Ascending aorta (tissue), 2 donors: ENCODE measurements at places on chromosomes 7 and 10. TPM values are rescaled to one million over a fixed set of nuclear protein-coding genes. Genes with fewer than 3 reads are reported as not detected.
A peak's percentile ranks its signal among the peaks of the same experiment; 100 is the strongest.

GRCh38 chr10:63115732-63116383 lies 17.3 kb upstream of the NRBF2 start:
- DNase-seq, result peak; percentile 85

DNA sequence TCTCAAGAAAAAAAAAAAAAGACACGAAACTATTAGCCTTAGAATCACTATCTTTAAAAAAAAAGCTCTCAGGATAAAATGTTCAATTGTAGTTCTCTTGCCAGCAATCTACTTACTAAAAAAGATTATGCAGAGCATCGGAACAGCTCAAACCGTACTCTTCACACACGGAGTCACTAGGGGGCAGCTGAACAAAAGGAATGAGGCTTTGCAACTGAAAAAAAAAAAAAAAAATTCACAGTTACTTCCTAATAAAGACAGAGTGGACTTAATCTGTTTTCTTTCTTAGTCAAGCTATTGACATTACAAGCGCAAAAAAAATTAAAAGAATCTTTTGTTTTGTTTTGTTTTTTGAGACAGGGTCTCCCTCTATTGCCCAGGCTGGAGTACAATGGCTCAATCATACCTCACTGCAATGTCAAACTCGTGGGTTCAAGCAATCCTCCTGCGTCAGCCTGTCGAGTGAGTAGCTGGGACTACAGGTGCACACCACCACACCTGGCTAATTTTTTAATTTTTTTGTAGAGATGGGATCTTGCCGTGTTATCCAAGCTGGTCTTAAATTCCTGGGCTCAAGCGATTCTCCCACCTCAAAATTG lies 11.5 kb downstream of the PMS2 start:
- no peak for DNase-seq

Gene SPDYE16
- not detected for total RNA-seq

Gene ERVW-1
- not detected for total RNA-seq

- peak; percentile 35 for DNase-seq
These were observed 219.6 kb downstream of the KCNMA1 start for GRCh38 chr10:77417806-77418640.

Gene TRIM24
- 2.3 TPM for total RNA-seq

- DNase-seq, result no peak
These were observed 126.1 kb upstream of the PRSS58 start for GRCh38 chr7:142383841-142384492.

- no peak for DNase-seq
These were observed 117.7 kb downstream of the APBB1IP start for GRCh38 chr10:26555719-26556368.

Gene GNGT1
- total RNA-seq, result not detected

DNA sequence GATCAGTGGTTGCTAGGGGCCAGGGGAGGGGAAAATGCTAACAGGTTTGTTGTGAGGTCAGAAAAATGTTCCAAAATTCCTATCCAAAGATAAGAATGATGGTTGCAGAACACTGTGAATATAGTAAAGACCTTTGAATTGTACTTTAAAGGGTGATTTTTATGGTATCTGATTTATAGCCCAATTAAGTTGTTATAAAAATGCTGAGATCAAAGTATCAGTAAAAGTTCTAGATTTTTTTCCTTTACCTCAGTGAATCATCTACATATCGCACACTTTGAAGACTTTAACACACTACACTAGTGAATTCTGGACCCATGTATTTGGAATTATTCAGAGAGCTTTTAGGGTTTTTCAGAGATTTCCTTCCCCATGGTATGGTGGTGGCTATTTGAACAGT lies 275.4 kb downstream of the WDR37 start:
- DNase-seq, result no peak

DNA sequence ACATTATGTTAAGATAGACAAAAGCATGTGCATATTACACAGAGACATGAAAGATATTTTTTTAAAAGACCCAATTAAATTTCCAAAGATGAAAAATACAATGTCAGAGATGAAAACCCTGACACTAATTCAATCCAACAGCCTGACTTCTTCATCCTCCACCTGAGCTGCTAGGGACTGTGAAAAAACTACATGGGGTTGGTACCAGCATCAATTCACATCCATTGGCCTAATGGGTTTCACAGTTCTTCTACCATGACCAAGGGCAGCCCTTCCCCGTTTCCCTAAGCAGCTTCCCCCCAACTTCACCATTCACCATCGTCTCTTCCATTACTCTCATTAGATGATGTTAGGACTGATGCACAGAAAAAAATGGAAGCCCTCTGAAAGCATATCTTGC lies 37.4 kb upstream of the CDCA7L start:
- no peak for DNase-seq

Gene HSPA12A
- 5.5 TPM for total RNA-seq

Gene SCIN
- not detected for total RNA-seq

Gene PRSS1
- total RNA-seq, result not detected

DNA sequence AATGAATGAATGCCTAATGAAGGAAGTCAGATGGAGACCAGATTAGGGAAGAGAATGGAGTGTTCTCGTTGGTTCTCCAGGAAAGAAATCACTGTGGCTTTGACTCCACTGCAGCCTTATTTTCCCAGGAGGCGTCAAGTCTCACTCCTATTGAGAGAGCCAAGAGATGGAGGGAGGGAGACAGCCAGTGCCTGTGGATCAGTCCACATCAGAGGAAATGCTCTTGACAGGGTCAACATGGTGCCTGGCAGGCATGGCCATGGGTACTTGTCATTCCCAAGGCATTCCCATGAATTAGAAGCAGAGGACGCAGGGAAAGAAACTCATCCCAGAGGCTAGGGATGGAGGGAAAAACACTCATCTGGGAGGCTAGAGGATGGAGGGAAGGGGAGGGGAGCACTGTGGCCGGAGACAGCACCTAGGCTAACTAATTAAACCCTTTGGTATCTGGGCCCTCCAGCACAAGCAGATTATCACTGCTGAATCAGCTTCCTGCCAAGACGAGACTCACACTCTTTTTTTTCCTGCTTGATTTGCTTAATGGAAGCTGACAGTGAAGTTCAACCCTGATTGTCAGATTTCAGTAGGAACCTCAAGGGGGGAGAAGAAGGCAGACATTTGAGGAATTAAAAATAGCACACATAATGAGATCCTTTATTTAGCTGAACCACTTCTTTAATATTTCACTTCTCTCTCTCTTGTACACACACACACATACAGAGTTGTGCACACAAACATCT lies 1233.2 kb upstream of the AUTS2 start:
- DNase-seq, result no peak

- DNase-seq, result no peak
These were observed 2.2 kb downstream of the BRAT1 start for GRCh38 chr7:2553108-2553507.

DNA sequence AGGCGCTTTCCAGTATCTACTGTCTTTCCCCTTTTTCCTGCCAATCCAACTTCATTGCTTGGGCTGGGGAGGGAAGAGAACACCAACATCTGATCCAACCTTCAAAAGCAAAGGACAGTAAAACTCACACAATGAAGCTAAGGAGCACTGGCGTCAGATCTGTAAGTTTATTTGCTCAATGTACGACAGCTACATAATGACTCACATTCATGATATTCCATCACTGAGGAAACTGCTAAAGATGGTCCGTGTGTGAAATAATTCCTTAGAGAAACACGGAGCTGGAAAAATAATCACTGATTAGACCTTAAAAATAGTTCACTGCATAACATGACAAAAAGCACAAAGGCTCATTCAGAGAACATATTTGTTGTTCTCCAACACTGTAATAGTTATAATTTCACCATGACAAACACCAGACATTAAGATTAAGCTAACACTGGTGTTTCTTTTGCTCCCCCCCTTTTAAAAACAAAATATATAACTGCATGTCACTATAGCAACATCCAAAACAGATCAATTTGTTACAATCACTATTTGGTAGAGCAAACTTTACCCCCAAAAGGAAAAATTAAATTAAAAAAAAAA lies 24.3 kb downstream of the HSPB1 start:
- DNase-seq, result no peak

GRCh38 chr7:835485-836401 lies 3.5 kb downstream of the SUN1 start:
- no peak for DNase-seq

Gene INHBA
- 41.5 TPM for total RNA-seq

DNA sequence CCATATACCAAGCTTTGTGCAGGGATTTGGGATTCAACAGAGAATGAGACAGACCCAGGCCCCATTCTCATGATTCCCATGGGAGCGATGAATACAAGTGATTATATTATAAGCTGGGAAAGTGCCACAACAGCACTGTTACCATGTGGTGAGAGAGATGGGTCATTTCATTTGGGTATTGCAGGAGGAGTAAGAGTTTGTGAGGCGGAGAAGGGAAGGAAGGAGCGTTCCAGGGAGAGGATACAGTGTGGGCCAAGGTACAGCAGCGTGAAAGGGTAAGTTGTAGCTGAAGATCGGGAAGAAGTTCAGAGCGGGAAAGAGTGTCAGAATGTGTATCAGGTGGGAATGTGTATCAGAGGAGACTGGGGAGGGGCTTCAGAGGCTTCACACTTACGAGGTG lies 38.5 kb downstream of the GOLGA7B start:
- DNase-seq, result no peak

DNA sequence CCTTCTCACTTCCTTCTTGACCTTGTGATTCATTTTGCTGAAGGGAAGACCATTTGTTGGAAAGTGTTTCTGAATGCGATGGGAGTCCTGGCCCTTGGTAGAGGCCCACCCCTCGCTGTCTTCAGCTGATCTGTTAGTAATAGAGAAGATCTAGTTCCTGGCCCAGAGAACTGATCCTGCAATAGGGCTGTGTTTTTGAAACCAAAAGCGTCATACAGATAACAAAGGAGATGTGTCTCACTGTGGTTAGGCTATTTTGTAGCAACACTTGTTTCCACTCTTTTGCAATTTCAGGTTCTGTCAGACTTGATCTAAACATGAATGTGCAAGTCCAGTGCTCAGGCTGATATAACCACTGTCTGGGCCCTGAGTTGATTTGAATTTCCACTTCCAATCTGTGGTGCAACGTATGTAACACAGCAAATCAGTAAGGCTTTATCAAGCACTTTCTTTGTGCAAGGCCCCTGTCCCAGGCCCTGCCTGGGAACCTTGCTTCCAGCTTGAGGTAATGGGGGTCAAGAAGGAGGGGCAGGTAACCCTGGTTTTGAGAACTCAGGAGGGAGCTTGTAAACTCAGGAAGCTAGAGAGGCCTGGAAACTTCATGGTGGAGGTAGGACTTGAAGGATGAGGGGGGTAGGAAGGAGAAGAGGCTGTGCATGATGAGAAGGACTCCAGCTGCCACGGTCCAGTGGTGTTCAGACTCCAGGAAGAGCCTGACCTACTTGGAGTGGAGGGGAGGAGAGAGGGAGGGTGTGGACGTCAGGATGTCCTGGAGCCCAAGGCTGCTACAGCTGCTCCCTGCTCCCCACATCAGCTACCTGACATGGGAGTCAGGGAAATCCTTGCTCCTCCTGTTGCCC lies 42.2 kb upstream of the SRGN start:
- no peak for DNase-seq

Gene NACAD
- total RNA-seq, result 7.1 TPM

DNA sequence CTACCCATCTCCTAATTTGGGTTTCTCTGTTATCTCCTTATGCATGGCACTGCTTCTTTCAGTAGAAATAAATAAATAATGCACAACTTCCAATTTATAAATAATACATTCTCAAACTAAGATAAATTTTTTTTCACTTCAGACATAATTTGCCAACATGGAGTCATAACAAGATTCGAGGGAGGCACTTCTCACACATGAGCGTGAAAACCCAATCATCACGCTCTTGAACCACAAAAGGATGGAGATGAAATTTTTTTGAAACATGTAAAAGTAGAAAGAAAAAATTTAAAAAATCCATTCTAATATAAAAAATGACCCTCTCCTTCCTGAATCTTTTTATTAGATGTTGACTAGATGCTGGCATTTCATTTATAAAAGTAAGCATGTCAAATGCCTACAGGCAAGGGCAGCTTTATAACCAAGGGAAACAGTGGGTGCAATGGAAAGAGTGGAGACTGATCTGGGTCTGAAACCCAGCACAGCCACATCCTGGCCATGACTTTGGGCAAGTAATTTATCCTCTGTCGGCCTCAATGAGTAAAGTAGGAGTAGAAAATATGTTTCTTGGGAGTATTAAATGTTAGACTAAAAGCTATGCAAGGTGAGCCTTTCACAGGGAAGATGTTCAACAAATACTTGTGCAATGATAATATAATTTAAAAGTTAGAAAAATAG lies 185.0 kb downstream of the STK31 start:
- DNase-seq, result no peak

Gene WDR11
- 10.2 TPM for total RNA-seq

DNA sequence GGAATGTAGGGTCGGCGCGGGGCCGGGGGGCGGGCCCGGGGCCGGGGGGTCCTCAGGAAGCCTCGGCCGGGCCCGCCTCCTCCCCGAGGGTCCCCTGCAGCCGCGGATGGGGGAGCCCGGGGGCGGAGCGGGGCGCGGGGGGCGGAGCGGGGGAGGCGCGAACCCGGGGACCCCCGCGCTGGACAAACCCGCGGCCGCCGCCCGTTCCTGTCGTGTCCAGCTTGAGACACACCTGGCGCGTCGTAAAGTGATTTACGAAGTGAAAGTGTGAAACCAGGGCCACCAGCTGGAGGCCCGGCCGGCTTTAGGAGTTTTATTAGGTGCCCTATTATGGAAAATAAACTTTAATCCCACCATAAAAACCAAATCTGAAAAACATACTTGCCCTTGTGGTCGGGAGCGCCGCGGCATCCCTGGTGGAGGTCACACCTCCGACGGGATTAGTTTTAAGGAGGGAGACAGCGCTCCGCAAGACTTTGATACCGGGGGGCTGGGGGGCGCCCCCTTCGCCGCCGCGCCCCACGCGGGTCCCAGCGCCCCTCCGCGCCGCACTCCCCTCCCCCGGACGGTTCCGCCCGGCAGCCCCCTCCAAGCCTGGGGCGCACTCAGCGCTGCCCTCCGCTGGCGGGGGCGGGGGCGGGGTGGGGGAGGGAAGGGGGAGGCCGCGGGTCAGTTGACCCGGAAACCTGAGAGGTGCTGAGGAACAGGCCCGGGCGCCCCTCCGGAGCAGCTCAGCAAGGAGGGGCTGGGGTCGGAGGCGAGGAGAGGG lies 10.3 kb downstream of the MNX1 start:
- no peak for DNase-seq

GRCh38 chr10:3980660-3981059 lies 195.7 kb upstream of the KLF6 start:
- DNase-seq, result no peak

Gene STN1
- 24.5 TPM for total RNA-seq

DNA sequence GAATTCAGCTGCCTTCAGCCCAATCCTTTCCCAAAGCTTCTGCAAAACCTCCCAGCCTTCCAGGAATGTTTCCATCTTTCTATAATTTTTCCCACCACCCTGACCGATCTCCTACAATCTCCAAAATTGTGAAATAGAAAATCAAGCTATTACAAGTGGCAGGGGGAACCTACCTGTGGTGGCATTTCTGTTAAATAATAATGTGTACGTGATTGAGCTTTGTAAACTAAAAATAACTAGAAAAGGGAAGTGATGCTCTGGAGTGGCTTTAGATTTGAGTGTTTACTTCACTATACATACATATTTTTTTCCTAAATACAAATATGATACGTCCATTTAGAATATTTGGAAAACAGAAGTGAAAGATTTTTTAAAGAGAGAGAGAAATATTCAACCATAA lies 593.6 kb downstream of the GRM8 start:
- DNase-seq, result no peak

Gene NUTM2B
- total RNA-seq, result 4.5 TPM
